Activated CD8-positive, alpha-beta memory T cell treated with anti-CD3 and anti-CD28 coated beads, Interleukin-2, amount 10 ng/mL, durations not matched to agents 7 days and 5 days (primary cell): ENCODE measurements at places on chromosomes 16 and 17. TPM values are rescaled to one million over a fixed set of nuclear protein-coding genes. Genes with fewer than 3 reads are reported as not detected.

The PERCC1 gene
- 0.33 TPM for total RNA-seq

The CA7 gene
- total RNA-seq: not detected

The UMOD gene
- total RNA-seq: not detected

The CCDC144A gene
- 0.56 TPM for total RNA-seq

The PFAS gene
- total RNA-seq: 113 TPM

The GRAP gene
- 9.7 TPM for total RNA-seq

GRCh38 chr17:75342996-75343395 is 53.8 kb upstream of the SLC25A19 start:
- no peak overlapping the region for H3K4me3 ChIP-seq
- H3K36me3 ChIP-seq: peaks cover 12% of the 10 kb centered on the region
- no peak for DNase-seq

GRCh38 chr17:44502598-44503146 is 534 bp downstream of the GPATCH8 start:
- H3K4me1 ChIP-seq: peaks cover 27% of the 10 kb centered on the region
- H3K4me3 ChIP-seq: peak overlapping the region; percentile 99
- DNase-seq: no peak
- peak overlapping the region; percentile 97 for H3K27ac ChIP-seq
- peaks cover 9% of the 10 kb centered on the region for H3K36me3 ChIP-seq

- H3K4me3 ChIP-seq: no peak overlapping the region
- H3K36me3 ChIP-seq: no peaks in the 10 kb centered on the region
- H3K27ac ChIP-seq: no peak overlapping the region
Measured at GRCh38 chr17:80984749-80985148, 6.9 kb upstream of the CHMP6 start.

DNA sequence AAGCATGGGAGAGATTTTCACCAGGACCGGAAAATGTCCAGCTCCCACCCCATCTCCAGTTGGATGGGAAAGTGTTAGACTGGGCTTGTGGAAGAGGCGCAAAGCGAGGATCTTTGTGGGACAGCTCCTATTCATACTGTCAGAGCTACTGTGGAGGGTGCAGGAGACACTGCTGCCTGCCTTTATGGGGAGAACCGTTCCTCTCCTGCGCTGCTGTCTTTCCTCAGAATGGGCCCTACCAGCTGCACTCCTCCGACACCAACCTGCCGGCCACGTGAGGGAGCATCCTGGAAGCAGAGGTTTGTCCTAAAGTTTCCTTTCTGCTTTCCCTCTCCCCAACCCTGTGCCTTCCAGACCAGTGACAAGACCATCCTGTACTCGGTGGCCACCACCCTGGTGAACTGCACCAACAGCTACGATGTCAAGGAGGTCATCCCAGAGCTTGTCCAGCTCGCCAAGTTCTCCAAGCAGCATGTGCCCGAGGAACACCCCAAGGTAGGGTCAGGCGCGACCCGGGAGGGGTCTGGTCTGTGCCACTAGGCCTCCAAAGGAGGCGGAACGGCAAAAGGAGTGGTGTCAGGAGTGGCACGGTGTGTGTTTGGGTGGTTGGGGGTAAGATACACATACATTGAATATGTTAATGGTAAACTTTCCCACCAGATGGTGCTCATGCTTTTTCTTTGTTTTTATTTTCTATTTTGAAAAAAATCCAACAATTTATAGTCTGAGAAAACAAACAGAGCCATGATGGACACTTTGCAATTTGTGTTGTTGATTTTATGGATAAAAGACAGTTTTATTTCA is 23.0 kb downstream of the SLC35G3 start:
- DNase-seq: peak; percentile 52
- no peaks in the 10 kb centered on the region for H3K36me3 ChIP-seq
- H3K27ac ChIP-seq: peak overlapping the region; percentile 65
- peaks cover 22% of the 10 kb centered on the region for H3K4me1 ChIP-seq
- H3K27me3 ChIP-seq: no peaks in the 10 kb centered on the region

DNA sequence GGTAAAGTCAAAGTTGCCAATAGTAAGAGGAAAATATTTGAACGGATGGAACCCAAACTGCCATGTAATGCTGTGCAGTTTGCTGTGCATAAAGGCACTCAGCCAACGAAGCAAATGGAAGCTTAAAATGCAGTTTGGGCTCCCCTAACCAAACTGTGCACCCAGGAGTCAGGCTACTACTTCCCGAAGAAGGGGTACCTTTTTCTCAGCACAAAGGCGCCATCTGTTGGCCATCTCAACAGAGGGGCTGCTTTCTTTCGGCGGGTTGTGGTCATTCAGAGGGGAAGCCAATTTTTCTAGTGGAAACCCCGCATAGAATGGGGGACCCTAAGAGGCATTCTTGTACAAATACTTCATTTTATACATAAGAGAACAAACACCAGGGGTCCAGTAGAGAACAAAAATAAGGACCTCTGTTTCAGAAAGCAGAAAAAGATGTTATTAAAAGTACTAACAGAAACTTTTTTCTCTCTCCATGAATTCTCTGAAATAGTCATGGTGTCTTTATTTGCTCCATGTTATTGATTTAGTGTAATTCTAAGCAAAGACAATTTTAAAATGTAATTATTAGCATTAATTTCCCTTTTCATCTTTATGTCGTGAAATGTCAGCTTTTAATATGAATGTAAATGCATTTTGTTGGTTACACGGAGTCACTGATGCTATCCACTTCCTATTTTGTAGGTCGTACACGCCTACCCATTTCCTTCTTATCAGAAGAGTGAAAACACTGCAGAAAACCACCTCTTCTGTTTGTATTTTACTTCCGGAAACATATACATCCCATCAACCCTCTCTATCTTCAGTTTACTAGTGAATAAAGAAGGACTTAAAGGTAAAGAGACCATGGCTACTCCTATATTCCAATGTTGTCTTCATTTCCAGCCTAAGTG is 453.3 kb downstream of the KCNJ2 start:
- no peak overlapping the region for H3K27ac ChIP-seq
- no peaks in the 10 kb centered on the region for H3K36me3 ChIP-seq

DNA sequence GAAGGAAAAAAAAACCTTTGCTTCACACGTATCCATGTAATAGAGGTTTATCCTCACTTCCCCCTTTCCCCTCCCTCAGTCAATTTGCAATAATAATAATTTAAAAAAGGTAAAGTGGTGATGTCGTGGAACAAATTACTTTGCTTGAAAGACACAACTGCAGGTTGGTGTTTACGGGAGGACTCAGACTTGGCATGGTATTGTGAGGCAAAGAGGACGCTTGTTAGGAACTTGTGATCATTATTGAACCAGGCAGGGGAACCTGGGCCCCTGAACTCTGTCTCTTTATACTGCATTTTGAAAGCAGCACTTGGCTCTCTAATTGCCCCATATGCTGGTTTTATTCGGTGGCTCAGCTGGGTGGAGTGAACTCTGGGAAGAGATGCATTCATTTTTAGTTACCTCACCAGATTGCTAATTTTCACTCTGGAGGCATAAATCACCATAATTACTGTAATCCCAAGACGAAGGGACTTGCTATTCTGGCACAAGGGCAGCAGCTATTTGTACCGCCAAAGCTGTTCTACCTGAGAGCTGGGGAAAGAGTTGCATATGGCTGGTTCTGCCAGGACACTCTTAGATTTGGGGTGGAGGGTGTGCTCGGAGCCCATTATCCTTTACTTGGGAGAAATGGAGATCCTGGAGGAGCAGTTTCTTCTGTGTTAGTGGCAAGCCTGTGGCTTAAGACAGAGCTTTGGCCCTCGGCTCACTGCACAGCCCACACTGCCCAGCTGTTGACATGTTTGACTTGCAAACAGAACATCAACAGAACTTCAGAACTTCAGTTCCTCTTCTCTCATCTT is 5.7 kb upstream of the DHX8 start:
- H3K27ac ChIP-seq: no peak overlapping the region
- H3K4me3 ChIP-seq: no peak overlapping the region
- peaks cover 2% of the 10 kb centered on the region for H3K4me1 ChIP-seq
- DNase-seq: no peak

GRCh38 chr16:28986492-28986891 is 1.6 kb downstream of the LAT start:
- peaks cover 68% of the 10 kb centered on the region for H3K36me3 ChIP-seq
- H3K27ac ChIP-seq: peak overlapping the region; percentile 98
- no peaks in the 10 kb centered on the region for H3K27me3 ChIP-seq
- DNase-seq: peak; percentile 54
- peak overlapping the region; percentile 100 for H3K4me3 ChIP-seq

- H3K4me1 ChIP-seq: no peaks in the 10 kb centered on the region
- no peak overlapping the region for H3K27ac ChIP-seq
- H3K27me3 ChIP-seq: no peaks in the 10 kb centered on the region
- no peaks in the 10 kb centered on the region for H3K36me3 ChIP-seq
- no peak for DNase-seq
- no peak overlapping the region for H3K4me3 ChIP-seq
Measured at GRCh38 chr17:11487469-11487868, 110.8 kb upstream of the DNAH9 start.

DNA sequence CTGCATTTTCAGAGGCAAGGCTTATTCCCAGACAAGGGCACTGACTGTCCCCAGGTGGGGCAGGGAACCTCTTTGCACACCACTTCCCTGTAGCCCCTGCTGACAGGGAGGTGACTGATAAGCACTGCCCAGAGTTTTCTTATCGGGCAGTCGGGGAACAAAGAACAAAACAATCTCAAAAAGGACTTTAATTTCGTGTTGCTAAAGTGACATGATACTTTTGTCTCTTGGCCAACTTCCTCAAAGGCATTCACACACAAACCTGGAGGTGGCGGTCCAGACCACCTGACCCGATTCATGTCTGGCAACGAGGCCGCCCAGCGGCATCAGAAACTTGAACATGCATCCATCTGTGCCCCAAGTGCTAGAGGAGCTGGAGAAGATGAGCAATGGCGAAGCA is 28.9 kb downstream of the ZDHHC7 start:
- no peaks in the 10 kb centered on the region for H3K27me3 ChIP-seq
- H3K4me3 ChIP-seq: no peak overlapping the region
- no peaks in the 10 kb centered on the region for H3K4me1 ChIP-seq
- no peak overlapping the region for H3K27ac ChIP-seq
- peaks cover 11% of the 10 kb centered on the region for H3K36me3 ChIP-seq

DNA sequence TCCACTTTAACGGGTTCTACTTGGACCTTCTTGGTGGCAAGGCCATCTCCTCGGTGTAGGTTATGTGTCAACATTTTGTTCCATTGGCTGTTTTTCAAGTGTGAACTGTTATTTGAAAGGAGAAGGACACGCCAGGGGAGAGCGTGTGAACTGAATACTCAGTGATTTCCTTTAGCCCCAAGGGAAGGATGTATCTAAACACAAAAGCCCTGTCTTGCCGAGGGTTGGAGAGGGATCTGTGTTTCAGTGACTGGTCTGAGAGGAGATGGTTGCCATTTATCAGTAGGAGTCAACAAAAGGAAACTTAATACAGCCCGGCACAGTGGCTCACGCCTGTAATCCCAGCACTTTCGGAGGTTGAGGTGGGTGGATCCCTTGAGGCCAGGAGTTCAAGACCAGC is 50.0 kb downstream of the USP10 start:
- no peak overlapping the region for H3K4me3 ChIP-seq
- H3K27ac ChIP-seq: no peak overlapping the region
- peaks cover 16% of the 10 kb centered on the region for H3K36me3 ChIP-seq
- no peaks in the 10 kb centered on the region for H3K27me3 ChIP-seq
- no peak for DNase-seq
